ENCODE measurements at places on chromosomes 16 and 17.

GRCh38 chr17:40949418-40949817, 12.0 kb upstream of the KRT23 start:
- DNase-seq: no peak

DNA sequence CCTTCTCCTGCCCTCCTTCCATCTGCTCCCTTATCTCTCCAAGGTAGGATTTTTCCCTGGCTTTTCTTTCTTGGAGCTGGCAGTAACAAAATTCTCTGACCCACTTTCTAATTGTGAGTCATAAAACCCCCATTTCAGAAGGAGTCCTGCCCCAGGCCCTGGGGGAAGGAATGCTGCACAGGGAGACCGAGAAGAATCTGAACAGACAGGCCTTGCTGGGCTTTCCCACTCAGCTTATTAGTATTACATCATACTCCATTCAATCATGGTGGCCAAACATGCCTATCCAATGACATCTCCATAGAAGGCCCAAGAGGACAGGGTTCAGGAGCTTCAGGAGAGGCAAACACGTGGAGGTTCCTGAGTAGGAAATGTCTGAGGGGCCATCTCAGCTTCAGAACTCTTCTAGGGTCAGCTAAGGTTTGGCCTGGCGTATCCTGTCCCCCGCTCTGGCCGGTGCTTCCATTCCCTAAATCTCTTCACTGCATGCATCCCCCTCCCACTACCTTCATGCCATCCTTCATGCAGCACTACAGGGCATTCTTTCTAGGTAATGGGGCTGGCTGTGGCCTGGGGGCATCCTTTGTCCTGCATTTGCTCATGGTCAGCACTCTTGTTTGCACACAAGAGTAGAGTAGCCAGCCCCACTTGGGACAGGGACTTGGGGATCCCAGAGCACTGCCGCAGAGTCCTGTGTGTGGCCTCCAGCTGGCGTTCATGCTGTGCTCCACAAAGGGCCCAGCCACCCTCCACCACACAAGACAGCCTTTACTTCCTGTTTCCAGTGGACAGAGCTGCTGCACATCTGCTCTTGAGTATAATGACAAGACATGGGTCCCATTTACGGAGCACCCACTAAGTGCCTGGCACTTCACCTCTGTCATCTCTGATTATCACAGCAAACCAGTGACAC, 8.2 kb downstream of the SLC6A2 start:
- DNase-seq: no peak

DNA sequence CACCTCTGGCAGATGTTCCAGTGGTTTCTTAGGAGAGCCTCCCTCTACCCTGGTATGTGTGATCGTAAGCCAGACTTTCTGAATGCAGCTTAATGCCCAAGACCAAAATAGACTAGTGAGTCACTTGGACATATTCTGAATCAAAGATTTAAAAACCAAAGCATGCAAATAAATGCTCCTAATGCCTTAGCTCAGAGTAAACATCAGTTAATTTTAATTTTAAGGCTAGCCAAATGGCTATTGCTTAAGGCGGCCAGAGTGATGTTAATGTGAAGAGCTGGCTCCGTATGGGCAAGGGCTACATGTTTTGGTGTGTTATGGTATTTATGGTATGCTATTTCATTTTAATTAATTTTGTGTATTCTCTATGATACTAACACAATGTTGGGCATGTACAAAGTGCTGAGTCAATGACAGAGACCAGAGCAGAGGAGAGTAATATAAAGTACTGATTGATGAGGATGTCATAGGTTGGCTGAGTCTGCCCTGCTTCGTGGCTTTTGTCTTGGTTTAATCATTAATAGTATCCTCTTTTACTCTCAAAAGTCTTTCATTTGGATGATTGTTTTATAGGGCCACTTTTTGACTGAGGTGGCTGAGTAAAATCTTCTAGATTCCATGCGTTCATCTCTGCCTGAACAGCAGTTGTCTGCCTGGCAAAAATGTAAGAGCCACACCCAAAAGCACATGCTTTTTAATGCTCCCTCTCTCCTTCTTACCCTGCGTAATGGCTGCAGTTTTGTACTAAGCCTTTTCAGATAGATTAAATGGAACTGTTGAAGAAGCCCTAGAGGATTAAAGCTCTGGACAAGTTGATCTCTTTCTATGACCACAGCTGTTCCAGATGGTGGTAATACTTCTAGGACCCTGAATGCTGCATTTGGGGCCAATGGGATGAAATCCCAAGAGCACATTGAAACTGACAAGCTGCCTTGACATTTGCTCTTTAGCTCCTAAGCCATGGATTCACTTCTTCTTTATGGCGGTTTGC, 59.6 kb downstream of the MAP2K6 start:
- DNase-seq: no peak

- no peak for DNase-seq
Observed at GRCh38 chr17:57480438-57481196, 224.3 kb downstream of the MSI2 start.

GRCh38 chr17:50818261-50818660, 17.1 kb upstream of the WFIKKN2 start:
- no peak for DNase-seq

DNA sequence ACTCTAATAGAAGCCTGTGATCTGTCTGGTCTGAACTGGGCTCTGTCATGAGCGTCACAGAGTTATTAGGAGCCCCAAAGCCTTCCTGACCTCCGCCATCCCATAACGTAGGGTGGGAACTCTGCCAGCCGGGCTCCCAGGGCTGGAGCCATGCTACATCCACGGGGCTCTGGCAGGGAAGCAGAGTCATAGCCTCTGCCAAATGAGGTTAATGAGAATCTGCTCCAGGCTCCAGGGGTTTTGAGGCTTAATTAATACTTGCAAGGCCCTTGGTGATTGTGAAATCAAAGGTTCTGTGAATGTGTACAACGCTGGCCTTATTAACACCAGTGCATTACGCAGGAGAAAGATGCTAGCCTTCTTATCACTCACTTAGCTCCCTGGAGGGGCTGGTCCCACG, 42.4 kb upstream of the ZFP90 start:
- no peak for DNase-seq

DNA sequence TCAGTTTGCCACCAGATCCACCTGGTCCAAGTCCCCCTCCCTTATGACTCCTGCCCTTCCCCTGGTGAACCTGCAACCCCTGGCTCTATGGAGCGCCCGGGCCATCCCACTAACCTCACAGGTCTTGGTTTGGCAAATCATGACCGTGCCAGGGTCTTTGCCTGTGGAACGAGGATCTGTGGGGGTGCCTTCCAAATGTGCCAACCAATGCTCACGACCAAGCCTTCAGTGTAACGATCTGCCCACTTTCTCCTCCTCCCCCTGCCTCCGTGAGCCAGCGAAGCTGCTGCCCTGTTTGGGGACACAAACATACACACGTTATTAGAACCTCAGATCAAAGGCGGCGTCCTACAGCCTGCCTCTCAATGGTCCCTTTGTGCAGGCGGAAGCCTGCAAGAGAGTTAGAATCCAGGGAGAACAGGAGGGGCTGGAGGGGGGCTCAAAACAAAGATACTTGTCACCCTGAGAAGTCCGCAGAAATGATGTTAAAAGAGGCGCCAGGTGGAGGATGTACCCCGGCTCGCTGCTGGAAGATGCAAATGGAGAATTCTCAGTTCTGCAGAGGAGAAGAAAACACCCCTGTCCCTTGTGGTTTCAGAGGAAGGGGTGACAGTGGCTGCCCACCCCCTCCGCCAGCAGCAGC, 9.0 kb upstream of the NKD1 start:
- no peak for DNase-seq

- DNase-seq: no peak
Observed at GRCh38 chr17:64742326-64742725, 80.2 kb upstream of the SMURF2 start.

GRCh38 chr17:34358631-34359030, 2.4 kb downstream of the CCL13 start:
- DNase-seq: no peak

DNA sequence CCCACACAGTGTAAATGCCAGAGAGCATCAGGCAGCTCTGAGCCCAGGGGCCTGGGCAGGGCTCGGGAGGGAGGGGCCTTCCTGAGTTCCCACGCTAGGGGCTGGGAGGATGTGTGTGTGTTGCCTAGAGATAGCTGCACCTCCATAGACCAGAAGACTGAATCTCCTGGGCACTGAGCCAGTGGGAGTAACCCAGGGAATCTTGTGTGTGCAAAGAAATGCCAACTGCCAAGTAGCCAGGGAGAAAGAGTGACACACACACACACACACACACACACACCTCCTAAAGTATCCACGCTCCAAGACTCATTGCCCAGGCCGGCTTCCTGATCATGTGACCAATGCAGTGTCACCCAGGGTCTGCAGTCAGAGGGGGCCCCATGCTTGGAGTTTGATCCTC, 166.2 kb upstream of the RPL38 start:
- DNase-seq: no peak

GRCh38 chr17:43515656-43516055, 30.5 kb downstream of the ETV4 start:
- DNase-seq: no peak

DNA sequence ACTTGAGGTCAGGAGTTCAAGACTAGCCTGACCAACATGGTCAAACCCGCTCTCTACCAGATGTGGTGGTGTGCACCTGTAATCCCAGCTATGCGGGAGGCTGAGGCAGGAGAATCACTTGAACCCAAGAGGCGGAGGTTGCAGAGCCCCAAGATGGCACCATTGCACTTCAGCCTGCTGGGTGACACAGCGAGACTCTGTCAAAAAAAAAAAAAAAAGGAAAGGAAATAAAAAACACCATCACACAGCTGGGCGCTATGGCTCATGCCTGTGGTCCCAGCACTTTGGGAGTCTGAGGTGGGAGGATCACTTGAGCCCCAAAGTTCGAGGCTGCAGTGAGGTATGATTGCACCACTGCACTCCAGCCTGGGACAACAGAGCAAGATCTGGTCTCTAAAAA, 13.3 kb upstream of the SBK1 start:
- no peak for DNase-seq

DNA sequence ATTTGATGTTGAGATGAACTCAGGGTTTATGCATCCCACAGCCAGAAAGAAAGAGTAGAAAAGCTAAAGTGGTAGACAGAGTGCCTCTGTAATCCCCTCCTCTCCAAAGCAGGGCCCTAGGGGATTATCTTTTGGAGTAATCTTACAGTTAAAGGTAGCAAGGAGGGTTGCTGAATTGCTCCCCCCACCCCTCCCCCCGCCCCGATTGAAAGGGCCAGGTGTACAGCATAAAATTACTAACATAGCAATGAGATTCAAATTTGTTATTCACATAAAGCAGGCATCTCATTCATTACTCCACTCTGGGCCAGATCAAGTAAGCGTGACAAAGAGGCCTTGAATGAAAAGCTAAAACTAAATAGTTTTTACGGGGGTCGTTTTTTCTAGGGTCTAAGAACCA, 72.7 kb downstream of the STH start:
- no peak for DNase-seq

DNA sequence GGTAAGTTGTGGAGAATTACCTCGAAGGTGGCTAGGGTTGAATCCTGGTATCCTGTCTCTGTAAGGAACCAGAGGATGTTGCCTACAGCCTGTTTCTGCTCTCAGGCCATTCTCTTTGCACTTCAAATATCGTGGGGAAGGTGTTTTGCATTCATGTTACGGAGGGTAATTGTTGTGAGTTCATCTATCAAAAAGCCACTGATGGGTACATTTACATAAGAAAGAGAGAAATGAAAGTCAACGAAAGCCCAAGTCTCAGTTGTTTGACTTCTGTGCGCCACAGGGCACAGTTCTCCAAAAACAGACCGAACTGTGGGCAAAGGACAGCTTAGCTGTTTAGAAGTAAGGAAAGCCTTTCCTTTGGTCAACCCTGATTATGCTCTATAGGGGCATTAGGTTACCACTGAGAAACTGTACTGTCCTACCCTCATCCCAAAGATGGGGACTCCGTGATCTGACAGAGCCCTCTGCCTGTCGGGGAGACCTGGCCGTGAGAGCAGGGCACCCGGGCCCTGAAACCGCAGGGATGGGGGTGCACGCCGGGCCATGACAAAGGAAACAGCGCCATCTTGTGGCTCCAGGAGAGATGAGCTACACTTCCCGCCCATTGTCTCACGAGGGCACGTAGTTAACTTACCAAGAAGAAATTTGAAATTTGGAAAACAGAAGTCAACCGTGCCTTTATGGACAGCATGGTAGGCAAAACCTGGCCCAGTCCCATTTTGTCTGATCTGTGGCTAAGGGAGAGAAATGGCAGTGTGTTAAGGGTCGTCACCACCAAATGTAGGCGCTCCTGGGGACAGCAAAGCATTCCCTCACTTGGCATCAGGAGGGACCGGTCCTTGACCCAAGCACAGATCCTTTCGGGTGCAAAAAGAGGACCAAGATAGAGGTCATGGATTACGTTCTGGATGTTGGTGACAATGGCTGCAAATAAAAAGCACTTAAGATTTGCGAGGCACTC, 74.5 kb upstream of the DYNLRB2 start:
- peak; percentile 3 for DNase-seq

- no peak for DNase-seq
Observed at GRCh38 chr17:48589831-48590606, at the start of gene HOXB3. Gene HOXB3, minus strand, starts transcription at chr17:48590241. Its CDS starts 37,767 bp downstream, at chr17:48552474.

DNA sequence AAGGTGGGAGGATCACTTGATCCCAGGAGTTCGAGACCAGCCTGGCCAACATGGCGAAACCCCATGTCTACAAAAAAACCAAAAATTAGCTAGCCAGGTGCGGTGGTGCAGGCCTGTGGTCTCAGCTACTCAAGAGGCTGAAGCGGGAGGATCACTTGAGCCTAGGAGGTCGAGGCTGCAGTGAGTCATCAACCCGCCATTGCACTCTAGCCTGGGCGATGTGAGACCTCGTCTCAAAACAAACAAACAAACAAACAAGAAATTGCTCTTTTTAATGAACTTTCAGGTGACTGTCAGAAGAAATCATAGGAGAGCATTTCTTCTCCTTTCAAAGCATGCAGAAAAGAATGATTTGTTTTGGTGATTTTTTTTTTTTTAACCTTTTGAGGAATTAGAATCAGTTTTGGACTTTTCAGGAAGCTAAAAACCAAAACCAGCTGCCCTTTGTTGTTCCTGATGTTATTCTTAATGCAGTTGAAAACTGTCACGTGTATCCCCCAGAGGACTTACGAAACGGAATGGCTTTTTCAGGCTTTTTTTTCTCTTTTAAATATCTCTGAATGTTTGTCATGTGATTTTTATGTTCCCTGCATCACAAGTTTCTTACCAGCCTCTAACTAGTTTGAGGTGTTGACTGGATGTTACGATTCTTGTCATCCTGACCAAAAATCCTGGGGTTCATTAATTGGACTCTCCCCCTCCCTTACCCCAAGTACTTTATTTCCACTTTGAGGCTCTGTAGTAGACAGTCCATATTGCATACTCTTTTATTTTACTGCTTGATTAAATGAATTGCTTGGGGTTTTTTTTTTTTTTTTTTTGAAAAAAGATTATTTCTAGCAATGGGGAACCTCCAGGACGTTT, 34.1 kb downstream of the SNX29 start:
- no peak for DNase-seq

DNA sequence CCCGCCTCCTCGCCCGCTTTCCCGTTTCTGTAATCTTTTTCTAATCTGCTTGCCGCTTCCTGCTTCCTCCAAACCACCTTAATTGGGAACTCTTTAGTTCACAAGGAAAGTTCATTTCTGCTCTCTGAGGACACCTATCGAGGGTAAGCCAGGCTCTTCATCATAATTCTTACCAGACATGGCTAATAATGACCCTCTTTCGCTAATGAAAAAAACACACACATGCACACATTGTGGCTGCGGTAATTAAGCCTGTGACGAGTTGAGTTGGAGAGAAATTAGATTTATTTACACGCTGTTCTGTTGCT, 100.6 kb downstream of the ZNF423 start:
- DNase-seq: no peak

GRCh38 chr16:11291091-11291703, 10.1 kb upstream of the PRM1 start:
- DNase-seq: no peak
